ENCODE measurements at places on chromosomes 6 and 20.

GRCh38 chr6:71502956-71503355 is 214.3 kb downstream of the OGFRL1 start:
- DNase-seq, result no peak

- DNase-seq, result no peak
Observed at GRCh38 chr20:22763257-22763906, 179.0 kb upstream of the FOXA2 start.

GRCh38 chr20:59138114-59138748 is 25.4 kb upstream of the ZNF831 start:
- DNase-seq, result no peak

GRCh38 chr20:64112691-64113443 is 5.5 kb upstream of the NPBWR2 start:
- DNase-seq, result no peak

DNA sequence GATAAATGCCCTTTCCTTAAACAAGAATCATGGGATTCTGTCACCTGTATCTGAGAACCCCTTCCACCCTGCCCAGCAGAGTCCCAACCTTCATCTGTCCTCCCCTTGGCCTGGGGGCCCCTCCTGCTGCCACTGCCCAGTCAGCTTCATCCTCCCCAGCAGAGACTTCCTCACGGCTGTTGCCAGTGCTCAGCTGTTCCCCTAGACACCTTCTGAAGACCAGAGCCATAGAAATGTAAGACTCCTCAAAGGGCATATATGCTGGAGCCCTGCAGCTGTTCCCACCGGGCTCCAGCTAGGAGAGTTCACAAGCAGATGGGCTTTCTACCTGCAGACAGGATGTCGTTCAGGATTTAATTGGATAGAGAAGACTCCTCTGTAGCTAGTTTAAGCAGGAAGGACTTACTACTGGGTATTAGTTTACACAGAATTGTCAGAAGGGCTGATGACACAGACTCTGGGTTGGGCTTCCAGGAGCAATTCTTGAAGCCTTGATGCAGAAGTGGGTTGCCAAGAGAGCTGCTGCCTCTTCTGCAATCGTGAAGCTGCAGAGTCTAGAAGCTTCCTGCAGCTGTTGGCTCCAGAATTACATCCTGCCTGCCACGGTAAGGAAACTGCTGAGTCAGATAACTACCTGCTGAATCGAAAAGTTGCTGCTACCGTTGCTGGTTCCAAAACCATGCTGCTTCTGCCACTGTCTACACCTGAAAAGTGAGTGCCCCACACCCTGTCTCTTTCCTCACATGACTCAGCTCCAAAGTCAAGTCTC is 57.1 kb upstream of the MLN start:
- peak; percentile 71 for DNase-seq

- DNase-seq, result no peak
Observed at GRCh38 chr6:129663531-129663930, 46.4 kb downstream of the ARHGAP18 start.

- DNase-seq, result no peak
Observed at GRCh38 chr20:41145821-41146620, 8.7 kb downstream of the PLCG1 start.

GRCh38 chr6:89566930-89567629 is 71.5 kb downstream of the LYRM2 start:
- peak; percentile 26 for DNase-seq

- DNase-seq, result no peak
Observed at GRCh38 chr20:22985239-22985778, 49.8 kb upstream of the SSTR4 start.

GRCh38 chr6:166907373-166907841 is 48.9 kb downstream of the RNASET2 start:
- DNase-seq, result no peak

- no peak for DNase-seq
Observed at GRCh38 chr20:61719691-61720347, 345.9 kb downstream of the TAF4 start.

- DNase-seq, result peak; percentile 58
Observed at GRCh38 chr20:3751675-3752385, 15.7 kb downstream of the ADISSP start.

GRCh38 chr6:113762641-113763040 is 94.5 kb upstream of the MARCKS start:
- DNase-seq, result no peak

GRCh38 chr6:29563435-29563965 is 4.0 kb upstream of the UBD start:
- DNase-seq, result no peak

DNA sequence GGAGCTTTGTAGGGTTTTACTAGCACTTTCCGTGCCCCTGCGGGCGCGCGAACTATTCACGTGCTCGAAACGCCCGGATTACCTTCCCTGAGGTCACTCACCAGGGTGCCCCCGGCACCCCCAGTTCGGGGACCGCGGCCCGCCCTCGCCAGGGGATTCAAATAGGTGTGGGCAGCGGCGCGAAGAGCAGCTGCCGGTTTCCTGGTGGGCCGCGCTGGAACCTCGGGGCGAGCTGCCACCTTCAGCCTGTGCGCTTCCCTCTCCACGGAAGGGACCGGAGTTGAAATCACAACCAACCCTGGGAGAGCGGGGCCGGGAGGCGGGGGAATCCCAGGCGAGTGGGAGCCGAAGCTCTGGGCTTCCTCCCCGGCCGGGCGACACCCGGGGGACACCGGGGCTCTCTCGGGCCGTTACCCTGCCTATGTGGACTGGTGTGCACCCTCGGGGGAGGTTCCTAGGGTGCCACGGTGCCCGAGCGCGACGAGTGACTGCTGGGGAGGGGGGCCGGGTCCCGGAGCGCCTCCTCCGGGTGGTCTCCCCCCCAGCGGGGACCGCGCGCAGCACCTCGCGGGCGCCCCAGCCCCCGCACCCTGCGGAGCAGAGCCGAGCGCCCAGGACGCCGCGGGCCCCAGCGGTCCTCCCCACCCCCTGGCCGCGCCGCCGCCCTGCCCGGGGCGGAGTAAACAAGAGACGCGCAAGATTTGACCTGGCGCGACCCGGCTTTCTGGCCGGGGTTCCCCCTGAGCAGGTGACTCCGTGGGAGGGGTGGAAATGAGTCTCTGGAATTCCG is 2.1 kb upstream of the HIVEP2 start:
- DNase-seq, result no peak

- peak; percentile 72 for DNase-seq
Observed at GRCh38 chr20:32522776-32523612, 62.1 kb downstream of the NOL4L start.

DNA sequence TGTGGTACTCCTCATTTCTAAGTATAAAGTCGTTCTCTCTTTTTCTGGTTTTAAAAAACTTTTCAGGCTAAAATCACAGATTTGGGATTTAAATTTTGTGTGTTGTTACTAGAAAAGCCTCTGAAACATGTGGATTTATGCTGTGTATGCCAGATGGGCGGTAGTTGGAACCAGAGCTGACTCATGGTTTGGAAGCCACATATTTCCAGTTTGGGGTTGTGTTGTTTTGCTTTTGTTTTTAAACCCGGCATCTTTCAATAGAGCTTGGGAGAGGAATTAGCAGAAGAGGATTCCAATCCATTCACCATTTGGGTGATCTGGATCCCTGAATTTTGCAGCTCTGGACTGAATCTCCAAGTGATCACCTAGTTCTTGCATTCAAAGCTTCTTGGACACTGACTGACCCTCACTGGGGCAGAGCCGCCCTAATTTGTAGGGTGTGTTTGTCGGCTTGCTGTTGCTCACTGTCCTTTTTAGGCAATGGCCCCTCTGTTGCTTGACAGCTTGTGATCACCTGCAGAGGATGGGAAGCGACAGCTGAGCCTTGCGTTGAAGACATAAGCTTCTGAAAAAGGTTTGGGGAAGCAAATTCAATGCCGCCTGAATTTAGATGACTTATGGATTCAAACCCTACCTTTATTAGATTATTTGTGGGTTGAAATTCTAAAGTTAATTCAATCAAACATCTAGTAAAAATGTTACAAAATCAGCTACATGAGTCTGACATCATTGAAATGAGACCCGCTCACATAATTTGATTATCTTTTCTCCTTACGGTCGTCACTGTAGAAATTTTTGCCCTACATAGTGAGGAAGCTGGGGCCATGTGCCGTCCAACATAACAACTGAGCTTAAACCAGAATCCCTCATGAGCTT is 79.9 kb upstream of the CD83 start:
- DNase-seq, result no peak

DNA sequence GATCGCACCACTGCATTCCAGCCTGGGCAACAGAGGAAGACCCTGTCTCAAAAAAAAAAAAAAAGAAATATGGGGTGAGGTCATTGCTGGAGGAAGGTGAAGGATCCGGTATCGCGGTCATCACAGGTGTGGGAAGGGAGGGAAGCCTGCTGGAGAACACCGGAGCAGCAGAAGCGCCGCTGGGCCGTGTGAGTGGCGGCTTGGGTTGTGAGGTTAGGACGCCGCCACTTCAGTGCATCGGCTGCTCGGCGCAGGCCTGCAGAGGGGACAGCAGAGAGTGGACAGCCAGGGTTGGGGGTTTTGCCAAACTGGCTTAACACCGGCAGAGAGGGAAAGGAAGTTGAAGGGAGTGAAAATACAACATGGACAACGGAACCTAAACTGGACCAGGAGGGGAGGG is 5.4 kb downstream of the TLDC2 start:
- DNase-seq, result no peak

- no peak for DNase-seq
Observed at GRCh38 chr20:23215344-23215995, 129.3 kb upstream of the CD93 start.

DNA sequence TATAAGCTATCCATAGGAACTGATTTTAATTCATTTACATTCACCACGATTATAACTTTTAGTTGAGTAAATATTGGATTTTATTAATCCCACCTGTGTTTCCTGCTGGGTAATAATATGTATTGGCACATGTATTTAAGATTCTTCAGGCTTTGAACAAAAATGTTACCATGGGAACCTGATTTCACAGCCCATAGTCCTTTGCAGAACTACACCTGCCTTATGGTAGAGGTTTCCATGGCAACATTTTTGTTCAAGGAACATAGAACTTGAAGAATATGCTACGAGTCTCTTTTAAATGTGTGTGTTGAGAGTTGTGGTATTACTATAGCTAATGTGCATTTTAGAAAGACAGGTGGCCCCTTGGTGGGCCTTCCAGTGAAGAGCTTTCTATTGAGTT is 317.4 kb downstream of the SAMD5 start:
- no peak for DNase-seq

DNA sequence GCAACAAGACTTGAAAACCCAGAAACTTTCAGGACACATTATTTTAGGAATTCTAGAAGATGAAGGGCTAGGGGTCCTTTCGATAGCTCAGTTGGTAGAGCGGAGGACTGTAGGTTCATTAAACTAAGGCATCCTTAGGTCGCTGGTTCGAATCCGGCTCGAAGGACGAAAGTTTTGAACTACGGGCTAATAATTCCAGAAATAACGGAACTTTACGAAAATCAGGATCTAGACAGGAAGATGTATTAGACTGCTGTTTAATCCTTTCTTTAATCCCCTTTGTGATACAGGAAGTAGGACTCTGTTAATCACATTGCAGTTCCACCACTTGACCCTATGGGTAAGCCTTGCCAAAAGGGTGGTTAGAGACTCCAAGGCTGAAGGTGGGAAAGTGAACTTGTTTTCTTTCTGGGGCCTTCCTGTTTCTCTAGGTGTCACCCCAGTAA is 21.2 kb upstream of the ABT1 start:
- DNase-seq, result no peak

- no peak for DNase-seq
Observed at GRCh38 chr20:22905658-22906057, 129.5 kb upstream of the SSTR4 start.

- DNase-seq, result no peak
Observed at GRCh38 chr6:35665573-35665972, 23.1 kb downstream of the FKBP5 start.

DNA sequence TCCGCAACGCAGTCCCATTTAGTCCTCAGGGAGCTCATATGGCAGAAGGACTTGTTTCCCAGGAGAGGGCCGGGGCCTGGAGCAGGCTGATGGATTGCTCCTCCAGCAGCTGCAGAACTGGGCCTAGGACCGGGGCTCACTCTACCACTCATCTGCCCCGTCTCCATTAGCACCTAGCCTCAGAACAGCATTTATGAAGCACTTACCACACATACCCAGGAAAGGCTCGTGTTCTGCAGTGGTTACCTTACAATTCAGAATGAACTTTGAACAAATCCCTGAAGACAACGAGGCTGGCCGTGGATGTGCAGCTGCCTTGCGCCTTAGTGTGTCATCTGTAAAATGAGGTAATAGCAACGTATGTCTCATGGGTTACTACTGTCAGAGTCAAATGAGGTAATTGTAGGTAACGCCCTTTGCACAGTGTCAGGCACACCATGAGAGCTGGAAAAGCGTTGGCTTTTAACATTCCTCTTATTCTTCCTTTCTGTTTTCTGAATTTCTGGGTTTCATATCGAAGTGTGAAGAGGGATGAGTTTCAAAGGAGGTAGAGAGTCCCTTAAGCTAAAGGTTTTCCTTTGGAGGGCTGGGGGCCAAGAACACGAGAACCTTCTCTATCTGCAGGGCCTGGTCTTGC is 46.3 kb upstream of the CD93 start:
- no peak for DNase-seq

GRCh38 chr6:113351173-113351834 is 505.8 kb upstream of the MARCKS start:
- DNase-seq, result no peak

DNA sequence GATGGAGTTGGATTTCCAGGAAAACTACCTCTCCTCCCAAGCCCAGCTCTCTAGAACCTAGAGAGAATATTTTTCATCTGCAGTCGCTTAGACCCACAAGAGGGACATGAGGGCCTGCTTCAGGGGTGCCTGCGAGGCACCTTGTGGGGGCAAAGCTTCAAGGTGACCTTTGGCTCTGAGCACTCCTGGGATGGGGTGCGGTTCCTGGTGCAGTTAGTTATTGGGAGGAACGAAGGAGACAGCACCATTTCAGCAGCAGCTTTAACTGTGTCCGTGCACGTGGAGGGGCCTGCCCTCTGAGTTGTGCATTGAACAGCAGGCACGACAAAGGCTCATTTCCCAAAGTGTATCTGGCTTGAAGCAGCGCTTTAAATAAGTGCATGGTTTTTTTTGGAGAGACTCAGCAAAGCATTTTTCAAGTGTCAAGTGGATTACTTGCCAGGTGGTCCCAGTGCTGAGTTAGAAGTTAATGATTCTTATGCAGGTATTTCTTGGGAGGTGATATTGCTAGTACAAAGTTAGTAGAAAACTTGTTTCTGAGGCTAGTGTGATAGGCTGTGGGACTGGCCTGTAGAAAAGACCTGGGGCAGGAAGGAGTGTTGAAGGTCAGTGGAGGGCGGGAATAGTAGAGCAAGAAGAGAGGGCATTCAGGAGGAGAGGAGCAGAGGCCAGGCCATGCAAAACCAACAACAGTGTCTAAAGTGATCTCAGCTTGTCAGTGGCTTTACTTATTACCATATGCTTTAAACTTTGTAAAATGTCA is 3.8 kb downstream of the IGF2R start:
- no peak for DNase-seq

DNA sequence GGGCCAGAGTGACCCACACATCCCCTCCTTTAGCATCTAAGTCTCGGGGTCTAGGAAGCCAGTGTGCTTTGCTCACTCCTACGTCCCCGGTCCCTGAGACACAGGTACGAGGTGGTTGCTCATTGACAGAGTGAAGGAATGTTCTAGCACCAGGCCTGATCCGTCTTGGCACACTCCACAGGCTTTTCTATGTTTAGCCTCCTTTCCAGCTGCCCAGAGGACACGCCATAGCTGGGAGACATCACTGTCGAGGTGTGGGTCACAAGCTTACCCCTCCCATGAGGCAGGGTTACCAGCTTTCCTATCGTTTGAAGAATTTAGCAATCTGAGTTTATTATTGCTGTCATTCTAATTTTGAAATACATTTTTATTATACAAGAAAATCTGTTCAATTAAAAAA is 30.4 kb upstream of the IER3 start:
- DNase-seq, result no peak

Measured in DMS153 (cell line).